ENCODE measurements at places on chromosomes 6 and 20.
A peak's percentile ranks its signal among the peaks of the same experiment; 100 is the strongest.

GRCh38 chr20:63834491-63834880 lies 3.4 kb upstream of the ZBTB46 start:
- no peak for DNase-seq

DNA sequence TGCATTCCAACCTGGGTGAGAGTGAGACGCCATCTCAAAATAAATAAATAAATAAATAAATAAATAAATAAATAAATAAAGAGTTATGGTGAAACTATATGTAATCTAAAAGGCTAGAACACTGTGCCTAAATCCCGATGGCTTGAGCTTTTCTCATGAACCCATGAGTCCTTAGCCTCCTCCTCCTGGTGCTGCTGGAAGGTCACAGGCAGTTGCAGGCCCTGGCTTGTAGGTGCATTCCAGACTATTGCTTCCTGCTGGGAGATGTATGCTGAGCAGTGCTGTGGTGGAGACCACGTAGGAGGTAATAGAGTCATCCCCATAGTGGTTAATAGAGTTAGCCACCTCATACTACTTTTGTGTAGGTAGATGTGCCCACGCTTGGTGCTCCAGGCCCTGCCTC lies 12.5 kb downstream of the PTK7 start:
- DNase-seq: no peak

DNA sequence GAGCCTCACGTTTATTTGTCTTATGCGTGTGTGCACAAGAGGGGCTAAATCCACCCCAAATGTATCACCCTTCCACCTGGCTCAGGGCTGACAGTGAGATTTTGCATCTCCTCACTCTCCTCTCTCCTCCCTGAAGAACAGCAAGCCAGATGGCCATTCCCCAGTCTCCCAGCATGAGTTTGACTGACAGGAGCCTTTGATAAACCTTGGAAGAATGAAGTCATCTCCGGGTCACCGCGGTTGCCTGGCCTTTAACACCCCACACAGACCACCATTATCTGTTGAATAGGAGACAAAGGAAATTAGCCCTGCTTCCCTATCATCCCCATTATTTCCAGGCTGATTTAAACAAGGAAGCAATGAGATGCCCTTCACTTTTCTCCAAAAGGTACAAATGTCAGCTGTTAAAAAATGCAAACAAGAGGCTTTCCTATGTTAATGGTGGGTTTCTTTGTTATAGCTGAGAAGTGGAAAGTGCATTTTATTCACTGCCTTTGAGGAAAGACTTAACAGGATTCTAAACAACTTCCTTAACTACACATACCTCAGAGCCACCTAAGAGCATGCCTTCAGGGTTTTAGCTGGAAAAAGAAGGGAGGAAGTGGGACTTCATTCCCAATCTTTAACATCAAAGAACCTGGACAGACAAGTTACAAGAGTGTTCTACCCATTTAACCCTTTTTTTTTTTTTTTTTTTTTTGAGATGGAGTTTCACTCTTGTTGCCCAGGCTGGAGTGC lies 524.8 kb upstream of the ID4 start:
- no peak for DNase-seq

- no peak for DNase-seq
These were observed 14.5 kb downstream of the SOD2 start for GRCh38 chr6:159678574-159678973.

DNA sequence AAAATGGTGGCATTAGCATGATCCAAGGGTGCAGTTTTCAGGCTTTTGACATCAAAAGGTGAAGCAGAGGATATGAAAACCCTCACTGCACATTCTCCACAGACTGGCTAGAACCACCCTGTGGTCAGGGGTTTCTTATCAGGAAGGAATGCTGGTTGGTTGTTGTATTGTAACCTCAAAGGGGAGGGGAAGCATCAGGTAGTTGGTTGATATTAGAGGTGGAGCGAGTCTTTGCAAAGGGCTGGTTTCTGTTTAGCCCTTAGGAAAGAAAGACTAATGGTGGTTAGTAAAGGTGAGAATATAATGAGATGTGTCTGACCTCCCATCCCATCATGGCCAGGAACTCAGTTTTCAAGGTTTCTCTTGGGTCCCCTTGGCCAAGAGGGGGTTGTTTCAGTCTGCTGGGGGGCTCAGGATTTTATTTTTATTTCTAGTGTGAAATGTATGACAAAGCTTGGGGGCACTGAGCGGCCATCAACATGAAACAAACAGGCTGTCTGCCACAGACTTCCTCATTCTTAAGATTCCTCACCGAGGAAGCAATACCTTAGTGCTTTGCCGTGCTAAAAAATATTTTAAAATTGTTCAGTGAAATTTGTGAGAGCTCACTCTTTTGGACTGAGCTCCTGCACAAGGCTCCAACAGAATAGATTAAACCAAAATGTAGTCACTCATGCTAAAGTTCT lies 47.5 kb upstream of the PROKR2 start:
- no peak for DNase-seq

- DNase-seq: no peak
These were observed 29.1 kb downstream of the STK35 start for GRCh38 chr20:2130683-2131082.

DNA sequence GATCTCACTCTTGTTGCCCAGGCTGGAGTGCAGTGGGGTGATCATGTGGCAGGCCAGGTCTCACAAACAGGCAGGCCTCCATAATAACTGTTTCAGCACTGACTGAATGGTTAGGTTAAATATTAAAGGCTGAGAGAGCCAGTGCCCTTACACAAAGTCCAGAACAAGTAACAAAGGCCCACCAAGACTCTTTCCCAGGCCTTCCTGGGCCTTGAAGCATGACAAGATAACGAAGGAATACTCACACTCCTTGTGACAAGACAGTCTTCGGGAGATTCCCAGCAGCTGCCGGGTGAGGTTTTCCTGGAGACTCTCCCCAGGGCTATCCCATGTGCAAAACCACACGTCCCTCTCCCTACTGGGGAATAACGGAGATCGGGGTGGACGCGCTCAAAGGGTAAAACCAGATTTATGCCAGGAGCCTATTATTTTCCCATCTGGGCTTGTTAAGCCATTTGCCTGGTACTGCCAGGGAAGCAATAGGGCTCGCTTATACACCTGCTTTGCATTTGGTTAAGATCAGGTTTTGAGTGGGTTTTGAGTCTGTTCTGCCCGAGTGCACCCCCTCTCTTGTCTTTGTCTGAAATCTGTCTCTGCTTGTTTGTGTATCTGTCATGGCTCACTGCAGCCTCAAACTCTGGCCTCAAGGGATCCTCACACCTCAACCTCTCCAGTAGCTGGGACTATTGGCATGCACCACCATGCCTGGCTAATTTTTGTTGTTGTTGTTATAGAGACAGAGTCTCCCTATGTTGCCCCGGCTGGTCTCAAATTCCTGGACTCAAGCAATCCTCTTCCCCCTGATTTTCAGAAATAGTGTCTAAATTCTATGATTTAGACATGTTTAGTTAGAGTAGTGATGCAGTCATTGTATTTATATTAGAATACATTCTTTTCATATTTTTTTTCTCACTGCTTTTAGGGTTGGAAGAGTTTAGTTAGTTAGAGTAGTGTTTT lies 1.4 kb upstream of the ENPP3 start:
- DNase-seq: no peak

- no peak for DNase-seq
These were observed at the start of gene WFDC2 for GRCh38 chr20:45469336-45470261. WFDC2 (plus strand) TSS chr20:45469753; CDS start chr20:45469782, 29 bp downstream.

DNA sequence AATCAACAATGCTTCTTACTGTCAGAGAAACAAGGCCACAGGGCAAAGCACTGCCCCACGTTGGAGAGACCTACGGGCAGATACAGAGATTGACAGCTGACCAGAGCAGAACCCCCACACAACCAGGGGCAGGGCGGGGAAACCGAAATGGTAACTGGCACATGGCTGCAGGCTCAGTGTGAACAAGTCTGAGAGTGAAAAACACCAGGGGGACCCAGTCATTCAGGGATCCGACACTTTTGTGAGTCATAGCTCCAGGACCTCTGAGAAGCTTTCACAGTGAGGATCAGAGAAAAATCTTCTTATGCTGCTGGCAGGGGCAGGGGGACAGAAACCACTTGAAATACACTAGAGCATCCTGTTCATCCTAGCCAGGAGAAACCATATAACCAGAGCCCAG lies 254.2 kb downstream of the C6orf118 start:
- no peak for DNase-seq

GRCh38 chr6:33699739-33700138 lies 11.8 kb downstream of the UQCC2 start:
- DNase-seq: no peak

DNA sequence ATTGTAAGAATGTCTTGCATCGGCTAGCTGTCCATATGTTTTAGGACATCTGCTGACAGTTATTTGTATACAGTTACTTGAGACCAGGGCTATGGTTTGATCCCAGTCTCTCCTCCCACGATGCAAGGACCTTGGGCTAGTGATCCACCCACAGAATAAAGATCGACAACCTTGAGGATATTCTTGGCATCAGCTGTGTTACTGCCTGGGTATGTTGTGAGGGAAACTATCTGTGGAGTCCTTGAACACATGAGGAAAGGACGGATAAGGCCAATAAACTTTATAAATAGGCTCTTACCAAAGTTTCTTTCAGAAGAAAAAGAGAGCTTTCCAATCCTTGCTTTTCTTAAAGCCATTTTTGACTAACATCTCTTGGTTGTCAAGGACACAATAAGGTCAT lies 70.8 kb upstream of the HEY2 start:
- no peak for DNase-seq

DNA sequence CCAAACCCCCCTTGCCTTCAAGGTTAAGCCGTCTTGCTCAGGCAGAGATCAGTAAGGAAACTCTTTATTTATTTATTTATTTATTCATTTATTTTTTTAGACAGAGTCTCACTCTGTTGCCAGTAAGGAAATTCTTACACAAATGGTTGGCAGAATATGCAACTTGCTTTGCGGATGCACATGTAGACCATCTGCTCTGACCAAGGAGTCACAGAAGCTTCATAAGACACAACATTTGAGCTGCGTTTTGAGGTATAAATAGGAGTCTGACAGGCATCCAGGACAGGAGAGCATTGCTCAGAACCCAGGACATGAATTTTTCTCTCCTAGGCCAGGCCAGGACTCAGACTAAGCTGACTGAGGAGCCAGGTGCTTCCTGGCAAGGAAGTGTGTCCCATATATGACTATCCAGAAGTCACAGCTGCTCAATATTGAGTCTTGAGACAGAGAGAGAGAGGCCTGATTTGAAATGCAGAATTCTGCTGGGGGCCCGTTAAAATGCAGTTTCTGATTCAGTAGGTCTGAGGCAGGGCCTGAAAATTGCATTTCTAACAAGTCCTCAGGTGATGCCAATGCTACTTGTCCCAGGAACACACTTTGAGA lies 43.9 kb downstream of the HLA-A start:
- DNase-seq: no peak

DNA sequence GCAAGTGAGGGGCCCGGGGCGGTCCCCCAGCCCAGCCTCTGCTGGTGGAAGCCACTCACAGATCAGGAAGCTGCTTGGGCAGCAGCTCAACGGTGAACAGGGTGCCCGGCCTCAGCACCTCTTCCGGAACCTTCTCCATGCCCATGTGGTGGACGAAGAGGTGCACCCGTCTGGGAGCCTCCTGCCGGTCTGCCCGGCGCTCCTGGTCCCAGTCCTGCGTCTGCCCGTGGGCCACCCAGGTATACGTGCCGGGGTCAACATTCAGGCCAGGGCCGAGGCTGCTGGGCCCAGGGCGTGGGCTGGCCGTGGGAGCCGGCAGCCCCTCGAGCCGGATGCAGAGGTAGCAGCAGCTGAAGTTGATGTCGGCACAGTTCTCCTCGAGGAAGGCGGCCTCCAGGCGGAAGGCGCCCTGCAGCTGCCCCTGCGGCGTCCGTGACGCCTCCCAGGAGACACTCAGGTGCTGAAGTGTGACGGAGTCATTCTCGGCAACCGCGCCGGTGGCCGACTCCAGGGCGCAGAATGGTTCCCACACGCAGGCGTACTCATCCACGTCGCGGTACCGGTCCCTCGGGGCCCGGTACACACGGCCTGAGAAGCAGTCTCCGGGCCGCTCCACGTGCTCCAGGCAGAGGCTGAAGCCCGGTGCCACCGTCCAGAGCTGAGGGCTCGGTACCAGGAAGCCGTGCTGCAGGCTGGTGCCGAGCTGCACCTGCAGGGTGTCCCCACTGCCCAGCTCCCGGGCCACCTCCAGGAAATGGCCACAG lies 8.7 kb downstream of the FNDC11 start:
- DNase-seq: no peak

DNA sequence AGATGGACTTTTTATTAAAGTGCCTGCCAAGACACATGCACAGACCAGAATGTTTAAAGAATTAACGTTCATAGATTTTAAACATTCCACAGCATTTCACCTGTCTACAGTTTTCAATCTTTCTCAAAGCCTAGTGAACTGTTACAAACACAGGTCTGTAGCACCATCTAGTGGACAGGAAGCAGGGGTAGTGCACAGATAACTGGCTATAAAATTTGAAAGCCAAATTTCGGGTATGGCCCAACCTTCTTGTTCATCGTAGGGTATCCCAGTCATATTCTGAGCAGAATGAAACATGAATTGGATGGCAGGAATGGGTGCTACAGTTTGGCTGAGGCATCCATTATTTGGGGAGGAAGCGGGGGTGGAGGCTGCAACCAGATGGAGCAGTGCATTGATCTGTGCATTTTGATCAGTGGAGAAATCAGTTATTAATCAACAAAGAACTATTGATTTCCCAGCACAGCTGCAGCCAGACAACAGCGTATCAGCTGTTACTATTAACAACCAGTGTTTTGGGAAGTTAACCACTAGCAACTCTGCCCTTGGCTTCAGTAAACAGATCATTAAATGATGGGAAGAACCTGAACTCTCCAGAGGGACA lies 56.1 kb upstream of the B3GAT2 start:
- DNase-seq: no peak

- no peak for DNase-seq
These were observed 34.0 kb upstream of the FAM83C start for GRCh38 chr20:35326021-35326739.

DNA sequence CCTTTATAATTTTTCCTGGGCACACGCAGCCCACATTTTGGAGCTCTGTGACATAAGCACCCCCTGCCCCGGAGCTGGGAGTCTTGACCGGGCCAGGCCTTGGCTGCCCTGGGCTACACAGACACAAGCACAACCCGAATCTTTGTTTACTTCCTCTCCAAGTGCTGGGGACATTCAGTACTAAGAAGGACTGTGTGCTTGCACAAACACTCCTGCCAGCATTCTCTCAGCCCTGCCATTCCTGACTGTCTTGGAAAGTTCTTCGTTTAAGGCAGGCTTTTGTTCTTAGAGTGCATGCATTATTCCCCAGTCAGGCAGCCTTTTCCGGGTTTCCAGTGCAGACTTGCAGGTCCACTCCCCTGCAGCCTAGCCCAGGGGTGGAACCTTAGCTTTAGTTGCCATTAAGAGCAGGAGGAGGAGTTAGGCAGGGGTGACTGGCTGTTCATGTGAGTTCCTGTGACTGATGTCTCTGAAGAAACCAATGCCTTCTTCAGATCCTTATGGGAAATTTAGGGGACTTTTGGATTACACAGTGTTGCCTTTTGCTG lies 28.6 kb downstream of the FOXO3 start:
- DNase-seq: peak; percentile 74

- no peak for DNase-seq
These were observed 207.1 kb downstream of the MAFB start for GRCh38 chr20:40481743-40482458.

- DNase-seq: no peak
These were observed 31.5 kb upstream of the SULF2 start for GRCh38 chr20:47816487-47817451.
